ENCODE measurements at places on chromosomes 11 and 22.

GRCh38 chr22:31046539-31047226 lies 34.4 kb upstream of the SMTN start:
- peak; percentile 65 for DNase-seq

DNA sequence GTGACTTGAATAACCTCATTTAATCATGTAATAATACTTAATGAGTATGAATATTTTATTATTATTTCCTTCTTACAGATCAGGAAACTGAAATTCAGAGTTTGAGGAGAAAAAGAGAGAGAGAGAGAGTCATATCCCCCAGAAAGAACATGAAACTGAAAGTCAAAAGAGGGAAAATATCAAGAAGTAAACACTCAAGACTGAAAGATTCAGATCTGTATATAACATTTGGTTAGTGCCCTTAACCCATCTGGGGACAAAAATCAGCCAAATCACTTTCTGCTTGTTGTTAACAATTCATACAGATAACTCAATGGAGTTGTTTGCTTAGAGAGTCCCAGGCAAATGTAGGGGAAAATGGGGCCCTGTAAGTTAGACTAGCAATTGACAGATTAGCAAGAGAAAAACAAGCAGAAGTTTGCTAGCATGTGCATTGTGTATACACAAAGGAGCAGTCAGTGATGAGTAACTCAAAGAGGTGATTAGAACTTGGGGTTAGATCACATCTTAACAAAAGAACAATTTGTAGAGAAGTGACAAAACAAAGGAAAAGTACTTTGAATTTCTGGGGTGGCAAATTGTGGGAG lies 25.9 kb upstream of the MMP13 start:
- no peak for DNase-seq

GRCh38 chr11:94020777-94021481 lies at the start of gene HEPHL1:
TSS of gene HEPHL1 (plus strand) at chr11:94021354. CDS start at chr11:94021369, 15 bp downstream.
- no peak for DNase-seq

GRCh38 chr11:122317305-122317704 lies 201.3 kb upstream of the BLID start:
- peak; percentile 57 for DNase-seq

- no peak for DNase-seq
These were observed 82.8 kb upstream of the PLET1 start for GRCh38 chr11:112343368-112344039.

- DNase-seq = no peak
These were observed 576.8 kb downstream of the SOX6 start for GRCh38 chr11:15779518-15779917.

GRCh38 chr11:69201764-69202370 lies 46.1 kb downstream of the SMIM38 start:
- DNase-seq = peak; percentile 39

DNA sequence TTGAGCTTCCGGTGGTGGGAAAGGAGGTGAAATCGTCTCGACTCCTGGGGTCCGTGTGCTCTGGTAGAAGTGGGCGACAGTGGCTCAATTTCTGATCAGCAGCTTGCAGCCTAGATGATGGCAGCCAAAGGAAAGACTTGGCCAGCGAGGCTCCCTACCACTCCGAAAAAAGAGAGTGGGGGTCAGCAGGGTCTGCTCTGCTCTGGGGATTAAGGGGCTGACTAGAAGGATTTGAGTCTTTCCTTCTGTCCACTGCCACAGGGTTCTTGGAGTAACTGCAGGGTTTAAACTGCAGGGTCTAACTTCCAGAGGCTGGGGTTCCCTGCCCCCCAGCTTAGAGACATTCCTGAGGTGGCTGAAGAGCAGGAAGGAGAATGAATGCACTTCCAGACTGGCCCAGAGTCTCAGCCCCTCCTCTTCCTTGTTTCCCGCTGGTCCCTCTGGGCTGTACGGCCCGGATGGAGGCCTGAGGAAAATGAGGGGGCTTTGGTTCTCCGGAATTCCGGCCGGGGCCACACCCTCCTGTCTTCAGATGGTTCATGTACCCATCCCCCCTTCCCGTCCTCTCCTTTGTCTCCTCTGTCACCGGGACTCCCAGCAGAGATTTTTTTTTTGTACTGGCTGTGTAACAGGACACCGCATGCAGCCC lies 907 bp downstream of the SERPINH1 start:
- DNase-seq = peak; percentile 78
